ENCODE measurements at places on chromosomes 4 and X.

GRCh38 chr4:53706422-53707032 lies 115.2 kb upstream of the LNX1 start:
- DNase-seq, result peak; percentile 78

GRCh38 chr4:6504900-6505496 lies 32.6 kb upstream of the PPP2R2C start:
- DNase-seq, result no peak

DNA sequence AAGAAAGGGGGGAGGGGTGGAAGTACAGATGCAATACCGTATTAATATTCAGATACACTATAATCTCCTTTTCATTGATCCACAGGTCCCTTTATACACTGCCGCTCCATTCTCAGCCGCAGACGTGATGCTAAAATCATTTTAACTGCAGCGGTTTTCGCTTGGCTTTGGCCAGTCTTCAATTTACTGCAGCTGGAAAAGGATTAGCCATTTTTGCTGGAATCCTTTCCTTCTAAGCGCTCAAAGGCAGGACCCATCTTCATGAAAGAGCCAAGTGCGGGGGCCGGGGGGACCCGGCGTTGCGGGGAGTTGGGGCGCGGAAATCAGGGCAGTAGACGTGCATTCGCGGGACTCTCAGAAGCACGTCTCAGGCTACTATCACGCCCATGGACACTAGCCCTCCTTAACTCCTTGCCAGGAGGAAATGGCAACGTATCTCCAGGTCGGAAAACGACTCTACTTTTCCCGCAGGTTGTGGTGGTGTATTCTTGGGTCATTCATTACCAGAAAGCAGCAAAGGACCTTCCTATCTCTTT lies 1.7 kb upstream of the PCDH10 start:
- DNase-seq, result peak; percentile 65

GRCh38 chrX:15465347-15465746 lies 27.8 kb downstream of the PIR start:
- DNase-seq, result no peak

- DNase-seq, result no peak
Observed at GRCh38 chr4:159289682-159290081, 186.8 kb downstream of the RAPGEF2 start.
